ENCODE measurements at places on chromosomes 1 and 21. TPM values are rescaled to one million over a fixed set of nuclear protein-coding genes. Genes with fewer than 3 reads are reported as not detected.

Gene IFI44
- total RNA-seq = not detected

- DNase-seq = no peak
Measured at GRCh38 chr1:33719771-33720670, 143.9 kb upstream of the HMGB4 start.

DNA sequence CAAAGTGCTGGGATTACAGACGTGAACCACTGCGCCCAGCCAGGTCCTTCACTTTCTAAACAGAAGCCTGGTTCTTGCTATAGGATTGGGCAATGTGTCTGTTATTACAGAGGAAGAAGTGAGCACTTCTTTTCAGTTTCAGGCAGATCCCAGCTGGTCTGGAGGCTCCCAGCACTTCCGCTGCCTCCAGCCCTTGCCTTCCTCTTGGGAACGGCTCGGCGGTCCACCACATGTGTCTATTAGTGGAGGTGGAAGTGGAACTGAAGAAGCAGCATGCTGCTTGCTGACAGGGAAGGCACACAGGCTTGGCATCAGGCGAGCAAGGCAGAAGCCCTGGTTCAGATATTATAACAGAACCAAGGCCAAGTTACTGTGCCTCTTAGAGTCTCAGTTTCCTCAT, 17.0 kb downstream of the MKNK1 start:
- no peak for DNase-seq

DNA sequence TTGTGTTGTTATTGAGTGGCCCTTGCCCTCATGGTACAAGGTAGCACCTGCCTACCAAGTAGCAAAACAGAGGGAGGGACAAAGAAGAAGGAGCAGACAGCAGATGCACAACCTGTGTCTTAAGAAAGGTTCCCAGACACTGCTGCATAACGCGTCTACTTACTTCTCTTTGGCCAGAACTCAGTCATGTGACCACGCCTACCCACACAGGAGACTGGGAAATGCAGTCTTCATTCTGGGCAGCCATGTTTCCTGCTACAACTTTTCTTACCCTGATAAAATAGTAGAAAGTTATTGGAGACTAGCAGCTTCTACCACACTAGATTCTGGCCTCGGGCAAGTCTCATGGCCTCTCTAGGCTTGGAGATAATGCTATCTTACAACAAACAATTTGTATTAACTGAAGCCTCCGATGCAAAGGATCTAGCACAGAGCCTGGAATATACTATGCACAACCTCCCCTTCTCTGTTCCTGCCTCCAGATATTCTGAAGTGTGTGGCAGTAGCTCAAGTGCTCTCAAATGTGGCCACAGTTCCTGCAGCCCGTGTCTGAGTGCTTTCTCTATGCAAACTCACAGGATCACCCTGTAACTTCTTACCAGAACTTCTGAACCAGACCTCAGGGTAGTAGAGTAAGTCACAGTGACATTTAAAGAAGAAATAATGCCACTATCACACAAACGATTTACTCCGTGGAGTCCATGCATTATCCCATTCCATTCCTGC, 34.1 kb upstream of the BTG2 start:
- DNase-seq = peak; percentile 47

GRCh38 chr1:110674337-110675059, at the start of gene KCNA3:
Gene KCNA3, minus strand, starts transcription at chr1:110674940. Its CDS starts 131 bp downstream, at chr1:110674809.
- DNase-seq = peak; percentile 84

- peak; percentile 69 for DNase-seq
Measured at GRCh38 chr1:226223786-226224244, 351 bp downstream of the MIXL1 start.

DNA sequence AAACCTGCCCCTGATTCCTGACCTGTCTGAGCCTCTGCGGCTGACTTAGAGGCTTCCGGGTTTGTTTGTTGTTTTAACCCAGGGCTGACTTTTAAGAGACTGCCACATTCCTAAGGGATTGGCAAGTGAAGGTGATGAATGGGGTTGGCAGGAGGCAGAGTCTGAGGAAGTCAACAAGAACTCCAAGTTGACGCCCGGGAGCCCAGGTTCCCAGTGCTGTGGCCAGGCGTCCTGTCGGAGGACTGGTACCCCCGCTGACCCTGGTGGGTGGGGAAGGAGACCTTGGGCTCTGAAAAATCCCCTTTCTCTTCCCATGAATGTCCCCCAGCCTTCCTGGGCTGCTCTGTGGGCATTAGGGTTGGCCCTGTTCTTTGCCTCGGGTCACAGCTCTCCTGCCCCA, 19.7 kb upstream of the EPS8L3 start:
- DNase-seq = no peak

Data from WTC11 (cell line).